T-helper 2 cell (primary cell): ENCODE measurements at places on chromosomes 3 and 15.

- DNase-seq: no peak
These were observed 20.9 kb downstream of the FSTL1 start for GRCh38 chr3:120429921-120430361.

- no peak for DNase-seq
These were observed 56.1 kb downstream of the SLCO3A1 start for GRCh38 chr15:91909574-91909973.

DNA sequence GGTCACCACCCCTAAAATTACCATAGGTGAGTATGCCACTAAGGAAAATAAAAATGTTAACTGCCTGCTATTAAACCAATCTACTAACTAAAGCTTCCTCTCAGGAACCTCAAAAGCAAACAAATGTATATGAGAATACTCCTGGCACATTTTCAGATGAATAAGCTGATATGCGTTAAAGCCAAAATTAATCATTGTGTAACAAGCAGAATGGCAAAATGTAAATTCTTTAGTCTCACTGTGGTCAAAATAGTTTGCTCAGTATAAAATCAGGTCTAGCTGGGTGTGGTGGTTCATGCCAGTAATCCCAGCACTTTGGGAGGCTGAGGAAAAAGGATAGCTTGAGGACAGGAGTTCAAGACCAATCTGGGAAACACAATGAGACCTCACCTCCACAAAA lies 53.6 kb downstream of the SUMF1 start:
- no peak for DNase-seq

DNA sequence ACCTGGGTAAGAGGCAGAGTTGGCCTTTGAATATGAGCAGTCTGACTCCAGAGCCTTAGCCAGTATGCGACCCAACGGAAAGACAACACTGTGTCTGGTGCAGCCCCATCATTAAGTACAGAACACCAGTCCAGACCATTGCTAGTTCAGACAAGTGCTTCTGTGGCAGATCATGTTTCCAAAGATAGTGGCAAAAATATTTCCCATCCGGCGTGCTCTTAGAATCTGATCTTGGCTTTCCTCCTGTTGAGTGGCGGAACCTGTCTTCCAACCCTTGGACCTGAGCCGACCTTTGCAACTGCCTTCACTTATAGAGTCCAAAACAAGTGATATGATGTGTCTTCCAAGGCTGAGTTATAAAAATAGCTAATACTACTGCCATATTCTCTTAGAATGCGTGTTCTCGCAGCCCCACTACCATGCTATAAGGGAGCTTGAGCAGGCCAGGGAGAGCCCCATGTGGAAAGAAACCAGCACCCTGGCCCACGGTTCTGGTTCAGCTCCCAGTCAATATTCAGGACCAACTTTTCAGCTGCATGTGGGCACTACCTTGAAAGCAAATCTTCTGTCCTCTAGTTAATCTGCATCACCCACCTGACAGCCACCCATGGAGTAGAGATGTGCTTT lies 322.4 kb upstream of the SLCO3A1 start:
- no peak for DNase-seq

DNA sequence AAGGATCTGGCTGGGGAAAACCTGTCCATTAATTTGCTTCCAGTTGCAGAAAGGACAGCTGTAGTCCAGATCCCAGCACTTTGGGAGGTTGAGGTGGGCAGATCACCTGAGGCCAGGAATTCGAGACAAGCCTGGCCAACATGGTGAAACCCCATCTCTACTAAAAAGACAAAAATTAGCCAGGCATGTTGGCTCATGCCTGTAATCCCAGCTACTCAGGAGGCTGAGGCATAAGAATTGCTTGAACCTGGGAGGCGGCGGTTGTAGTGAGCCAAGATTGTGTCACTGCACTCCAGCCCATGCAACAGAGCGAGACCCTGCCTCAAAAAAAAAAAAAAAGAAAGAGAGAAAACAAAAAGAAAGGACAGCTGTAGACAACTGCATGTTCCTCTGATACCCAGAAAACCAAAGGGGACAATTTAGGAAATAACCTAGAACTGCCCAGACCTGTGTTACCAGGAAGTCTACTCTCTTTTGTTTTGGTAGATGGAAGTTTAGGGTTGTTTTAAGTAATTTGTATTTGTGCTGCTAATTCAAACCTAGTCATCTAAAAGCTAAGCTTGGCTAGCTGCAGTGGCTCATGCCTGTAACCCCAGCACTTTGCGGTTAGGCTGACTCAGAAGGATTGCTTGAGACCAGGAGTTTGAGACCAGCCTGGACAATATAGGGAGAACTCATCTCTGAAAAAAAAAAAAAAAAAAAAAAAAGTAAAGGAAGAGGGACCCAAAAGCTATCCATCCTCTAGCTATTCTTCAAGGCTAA lies 22.7 kb downstream of the EXD1 start:
- DNase-seq: no peak

DNA sequence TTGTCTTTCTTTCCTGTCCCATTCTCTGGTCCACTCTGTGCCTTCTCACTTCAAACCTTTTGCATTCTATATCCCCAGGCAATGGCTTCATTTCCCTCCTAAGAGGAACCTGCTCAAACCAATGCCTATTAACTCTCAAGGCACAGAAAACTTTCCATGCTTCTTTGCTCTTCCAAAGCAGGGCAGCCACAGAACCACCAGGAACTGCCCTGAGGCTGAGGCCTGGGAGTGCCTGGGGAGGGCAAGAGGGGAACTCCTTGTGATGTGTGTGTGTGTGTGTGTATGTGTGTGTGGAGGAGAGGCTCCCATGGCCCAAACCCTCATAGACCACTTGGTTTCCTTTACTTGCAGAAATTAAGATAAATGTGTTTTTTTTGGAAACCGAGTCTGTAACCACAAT lies 14.1 kb upstream of the PGPEP1L start:
- no peak for DNase-seq

DNA sequence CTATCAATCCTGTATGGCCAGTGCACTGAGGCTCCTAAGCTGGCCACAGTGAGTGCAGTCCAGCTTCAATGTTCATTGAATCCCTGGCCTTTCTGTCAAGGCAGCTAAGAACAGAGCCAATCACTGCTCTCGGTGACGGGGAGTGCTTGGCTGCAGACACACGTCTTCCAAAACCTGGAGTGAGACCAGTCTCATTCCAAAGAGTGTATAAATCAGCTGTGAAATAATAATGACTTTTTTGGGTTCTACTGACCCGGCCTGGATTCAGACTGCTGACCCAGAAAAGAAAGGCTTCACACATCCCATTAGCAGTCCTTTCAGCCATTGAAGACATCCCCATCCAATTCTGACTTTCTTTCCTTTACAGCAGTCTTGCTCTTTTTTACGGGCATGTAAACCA lies 665.5 kb downstream of the GBE1 start:
- DNase-seq: no peak

DNA sequence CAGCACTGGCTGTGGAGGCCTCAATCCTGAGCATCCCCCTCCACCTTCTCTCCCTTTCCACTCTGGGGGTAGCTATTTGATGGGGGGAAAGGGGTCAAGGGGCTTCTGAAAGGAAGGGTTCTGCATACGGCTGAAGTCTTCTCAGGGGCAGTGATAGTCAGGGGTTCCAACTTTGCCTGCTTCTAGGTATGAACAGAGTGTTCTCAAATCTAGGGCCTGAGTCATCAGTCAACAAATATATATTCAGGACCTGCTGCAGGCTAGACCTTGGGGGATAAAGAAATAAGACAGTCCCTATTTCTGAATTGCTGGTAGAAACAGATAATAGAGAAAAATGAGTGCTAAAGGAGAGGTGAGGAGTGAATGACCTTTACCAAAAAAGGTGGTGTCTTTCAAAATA lies 12.8 kb downstream of the RGMA start:
- DNase-seq: no peak

GRCh38 chr3:71893122-71893521 lies 108.2 kb upstream of the PROK2 start:
- DNase-seq: no peak

DNA sequence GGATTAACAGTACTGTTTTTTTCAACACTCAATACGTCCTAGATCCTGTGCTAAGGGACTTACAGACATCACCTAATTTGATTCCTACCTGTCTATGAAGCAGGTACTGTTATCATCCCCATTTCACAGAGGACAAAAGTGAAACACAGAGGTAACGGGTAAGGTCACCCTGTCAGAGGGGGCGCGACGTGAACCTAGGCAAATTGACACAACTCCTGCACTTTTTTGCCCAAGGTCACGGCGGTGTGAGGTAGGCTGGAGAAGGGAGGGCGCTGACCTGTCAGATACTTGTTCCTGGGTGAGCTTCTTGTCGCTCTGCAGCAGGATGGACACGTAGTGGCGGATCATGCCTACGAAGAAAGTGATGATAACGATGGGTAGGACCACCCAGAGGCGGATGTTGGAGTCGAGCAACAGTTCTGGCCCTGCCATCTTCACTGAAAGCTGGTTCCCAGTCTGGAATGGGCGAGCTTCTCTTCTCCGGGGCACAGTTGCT lies 363 bp downstream of the EMC3 start:
- DNase-seq: no peak

- no peak for DNase-seq
These were observed 267.5 kb upstream of the CHRM5 start for GRCh38 chr15:33700695-33701303.

DNA sequence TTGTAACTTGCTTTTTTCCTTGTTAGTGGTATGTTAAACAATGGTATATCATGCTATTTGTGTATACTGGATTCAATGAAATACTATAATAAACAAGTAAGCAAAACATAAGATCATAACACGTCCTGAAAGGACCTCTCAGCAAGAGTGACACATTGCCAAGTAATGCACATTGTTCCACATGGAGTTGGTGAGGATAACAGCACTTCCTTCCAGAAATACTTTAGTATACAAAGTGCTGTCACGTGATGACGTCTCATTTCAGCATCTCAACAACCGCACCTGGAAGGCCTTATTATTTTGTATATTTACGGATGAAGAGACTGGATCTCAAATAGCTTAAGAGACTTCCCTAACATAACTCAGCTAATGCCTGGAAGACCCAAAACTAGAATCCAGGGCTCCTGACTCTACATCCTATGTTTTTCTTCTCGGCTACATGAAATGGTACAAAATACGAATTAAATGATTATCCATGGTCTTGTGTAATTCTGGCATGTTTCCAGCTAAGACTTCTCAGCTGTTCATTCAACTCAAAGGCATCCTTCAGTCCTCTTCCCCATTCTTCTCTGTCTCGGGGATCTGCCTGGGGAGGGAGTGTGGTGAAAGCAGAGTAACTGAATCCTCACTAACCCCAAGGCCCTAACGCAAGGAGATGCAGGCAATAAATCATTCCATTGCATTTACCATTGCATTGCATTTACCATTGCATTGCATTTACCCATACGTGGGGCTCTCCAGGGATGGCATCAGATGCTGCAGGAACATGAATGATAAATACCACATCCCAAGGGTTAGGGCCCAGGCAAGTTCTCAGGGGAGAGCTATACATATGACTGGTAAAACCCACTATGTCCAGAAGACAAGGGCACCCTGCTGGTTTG lies 79.2 kb downstream of the LIPC start:
- DNase-seq: no peak

DNA sequence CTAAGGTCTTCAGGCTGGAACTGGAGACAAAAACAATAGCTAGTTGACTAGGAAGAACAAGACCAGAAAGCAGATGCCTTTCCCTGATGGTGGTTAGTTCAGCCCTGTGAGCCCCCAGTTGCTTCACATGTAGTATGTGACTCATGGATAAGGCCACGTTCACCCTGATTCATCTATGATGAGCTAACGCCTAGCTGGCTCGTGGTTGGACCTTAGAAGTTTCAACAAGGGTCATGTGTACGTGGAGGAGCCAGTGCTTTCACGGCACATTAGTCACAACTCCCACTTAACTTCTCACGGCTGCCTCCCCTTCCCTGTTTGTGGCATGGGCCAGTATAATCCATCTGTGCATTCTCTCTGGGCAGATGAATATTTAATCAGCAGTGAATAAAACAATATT lies 20.6 kb downstream of the COL8A1 start:
- DNase-seq: no peak

DNA sequence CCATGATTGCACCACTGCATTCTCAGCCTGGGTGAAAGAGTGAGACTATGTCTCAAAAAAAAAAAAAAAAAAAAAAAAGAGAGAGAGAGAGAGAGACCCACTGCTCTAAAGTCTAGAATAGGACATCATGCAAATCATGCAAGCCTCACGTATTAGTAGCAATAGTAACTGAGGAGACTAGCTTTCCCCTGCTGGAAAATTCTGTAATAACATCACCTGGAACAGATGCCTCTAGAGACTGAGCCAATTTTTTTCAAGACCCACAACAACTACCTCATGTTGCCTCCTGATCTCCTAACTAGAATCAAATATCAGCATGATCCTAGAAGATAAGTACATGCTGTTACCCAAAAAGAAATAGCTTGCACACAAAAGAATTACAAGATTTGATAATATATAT lies 461.9 kb downstream of the AGBL1 start:
- no peak for DNase-seq

DNA sequence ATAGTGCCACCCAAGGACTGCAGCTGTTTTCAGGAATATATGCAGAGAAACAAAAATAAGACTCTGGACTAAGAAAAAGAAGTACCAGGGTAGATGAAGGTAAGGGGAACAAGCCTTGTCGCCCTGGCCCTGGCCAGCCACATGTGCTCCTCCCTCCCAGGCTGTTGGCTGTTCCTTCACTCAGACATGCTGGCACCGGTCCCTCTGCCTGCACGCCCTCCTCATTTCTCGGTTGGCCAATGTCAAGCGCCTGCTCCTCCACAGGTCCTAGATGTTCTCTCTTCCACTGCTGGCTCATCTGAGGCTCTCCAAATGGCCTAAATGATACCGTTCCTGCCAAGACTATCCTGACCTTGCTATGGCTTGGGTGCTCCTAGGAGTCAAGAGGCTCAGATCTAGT lies 288.4 kb upstream of the LYSMD4 start:
- DNase-seq: no peak

DNA sequence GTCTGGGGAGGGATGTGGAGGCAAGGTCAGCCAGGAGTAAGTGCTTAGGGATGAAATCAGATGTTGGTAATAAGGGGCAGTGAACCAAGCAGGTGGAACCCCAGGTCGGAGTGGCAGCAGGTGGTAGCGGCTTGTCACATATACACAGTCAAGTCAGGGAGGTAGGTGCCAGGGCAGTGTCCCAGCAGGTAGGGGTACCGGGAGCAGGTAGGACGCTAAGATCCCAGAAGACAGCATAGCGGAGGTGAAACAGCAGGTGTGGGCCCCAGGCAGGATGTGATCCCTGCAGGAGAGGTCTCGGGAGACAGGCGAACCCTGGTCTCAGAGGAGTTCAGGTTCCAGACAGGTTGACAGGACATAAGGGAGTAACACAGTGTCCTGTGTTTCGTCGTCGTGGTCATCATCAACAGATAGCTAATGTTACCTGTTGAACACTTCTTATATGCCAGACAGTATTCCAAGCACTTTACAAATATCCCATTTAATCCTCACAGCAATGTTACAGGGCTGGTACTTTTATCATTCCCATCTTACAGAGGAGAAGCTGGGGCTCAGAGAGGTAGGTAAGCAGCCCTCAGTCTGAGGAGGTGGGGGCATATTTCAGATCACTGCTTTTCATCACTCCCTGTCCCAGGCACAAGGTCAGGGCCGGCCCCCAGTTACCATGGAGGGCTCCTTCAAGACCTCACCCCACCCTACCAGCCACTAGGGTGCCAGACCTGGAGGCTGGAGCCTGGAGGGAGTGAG lies 241.6 kb downstream of the UACA start:
- no peak for DNase-seq
